ENCODE measurements at places on chromosomes 3 and 15.

DNA sequence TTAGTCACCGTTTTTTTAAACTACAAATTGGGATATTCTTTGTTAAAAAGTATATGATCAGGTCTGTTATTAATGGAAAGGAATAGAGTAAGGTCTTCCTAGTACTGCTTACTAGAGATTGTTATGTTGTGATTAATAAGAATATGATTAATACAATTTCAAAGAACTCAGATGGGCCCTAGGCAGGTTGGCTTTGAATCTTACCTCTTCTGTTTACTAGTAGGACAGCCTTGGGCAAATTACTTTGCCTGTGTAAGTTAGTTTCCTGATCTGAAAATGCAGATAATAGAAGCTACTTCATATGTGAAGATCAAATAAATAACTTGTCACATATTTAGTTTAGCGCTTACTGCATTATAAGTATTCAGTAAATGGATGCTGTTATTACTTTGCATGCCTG, 6.9 kb downstream of the GFM1 start:
- DNase-seq: no peak

GRCh38 chr3:64584179-64584578, 103.6 kb downstream of the ADAMTS9 start:
- no peak for DNase-seq

- DNase-seq: no peak
These were observed 7.5 kb downstream of the GOLIM4 start for GRCh38 chr3:168088106-168088720.

DNA sequence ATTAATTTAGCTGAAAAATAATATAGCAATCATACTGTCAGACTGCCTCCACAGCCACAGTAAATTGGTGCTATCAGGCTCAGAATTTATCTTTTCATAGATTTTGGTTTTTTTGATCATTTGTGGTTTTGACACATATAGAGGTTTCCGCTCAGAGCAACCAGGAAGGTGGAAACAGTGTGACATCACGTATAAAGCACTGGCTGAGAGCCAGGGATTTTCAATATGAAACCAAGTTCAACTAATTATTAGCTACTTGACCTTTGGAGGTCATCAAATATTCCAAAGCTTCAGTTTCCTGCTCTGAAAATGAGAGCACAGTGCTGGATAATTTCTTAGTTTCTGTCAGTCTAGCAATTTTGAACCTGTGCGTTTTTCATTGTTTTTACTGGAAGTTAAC, 433.8 kb upstream of the SUCLG2 start:
- peak; percentile 44 for DNase-seq

GRCh38 chr15:79778378-79778990, 118.3 kb downstream of the MTHFS start:
- DNase-seq: no peak

GRCh38 chr15:57626713-57627440, 35.2 kb downstream of the MYZAP start:
- DNase-seq: no peak

DNA sequence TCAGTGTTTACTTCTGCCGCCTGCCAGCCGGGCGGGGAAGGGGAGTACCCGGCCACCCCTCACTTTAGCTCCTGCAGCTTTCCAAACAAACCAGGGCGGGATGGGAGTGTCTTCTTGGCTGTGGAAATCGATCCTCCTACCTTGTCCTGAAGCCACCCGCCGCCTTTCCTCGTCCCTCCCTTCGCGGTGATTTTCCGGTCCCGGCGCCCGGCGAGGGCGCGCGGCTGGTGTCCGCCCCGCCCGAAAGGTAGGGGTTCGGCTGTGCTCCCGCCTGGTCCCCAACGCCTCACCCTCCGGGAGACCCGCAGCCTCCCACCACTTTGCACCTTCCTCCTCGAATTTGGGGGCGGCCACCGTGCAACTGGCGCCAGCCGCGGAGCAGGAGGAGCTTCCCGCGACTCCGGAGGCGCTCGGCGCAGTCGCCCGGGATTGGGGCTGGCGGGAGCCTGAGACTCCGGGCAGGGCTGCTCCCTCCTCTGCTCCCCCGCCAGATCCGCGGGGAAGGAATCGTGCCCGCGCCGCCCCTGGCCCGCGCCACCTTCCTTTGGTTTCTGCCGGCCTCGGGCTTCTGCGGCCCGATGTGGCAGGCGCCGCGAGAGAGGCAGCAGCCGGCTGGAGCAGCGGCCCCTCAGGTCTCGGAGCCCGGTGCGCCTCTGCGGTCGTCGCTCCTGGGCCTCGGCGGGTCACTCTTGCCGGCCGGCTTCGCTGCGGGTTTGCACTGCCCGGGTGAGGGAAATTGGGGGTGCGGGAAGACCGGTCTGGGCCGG, 30.7 kb upstream of the ST3GAL6 start:
- no peak for DNase-seq

DNA sequence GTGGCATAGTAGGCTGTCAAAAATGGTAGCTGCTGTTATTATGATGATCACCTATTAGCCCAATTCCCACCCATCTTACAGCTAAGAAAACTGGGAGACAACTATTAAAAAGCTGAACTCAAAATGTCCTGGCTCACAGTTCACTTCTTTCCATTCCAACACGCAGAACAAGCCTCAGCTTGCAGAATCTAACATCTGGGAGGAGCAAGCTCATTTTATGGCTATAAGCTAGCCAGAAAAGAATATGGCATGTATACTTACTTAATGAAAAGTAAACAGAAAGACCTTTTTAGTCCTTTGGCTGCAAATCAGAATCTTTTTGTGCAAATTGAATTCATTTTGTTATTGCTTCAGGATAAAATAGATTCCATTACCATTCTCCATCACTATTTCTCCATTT, 34.8 kb upstream of the CFAP20DC start:
- DNase-seq: no peak

GRCh38 chr3:178465260-178466180, 70.7 kb upstream of the KCNMB2 start:
- no peak for DNase-seq

GRCh38 chr3:86563400-86563970, 427.5 kb downstream of the VGLL3 start:
- no peak for DNase-seq

- no peak for DNase-seq
These were observed 151.4 kb downstream of the PLD1 start for GRCh38 chr3:171658841-171659240.

- DNase-seq: no peak
These were observed 5.9 kb downstream of the LRRC28 start for GRCh38 chr15:99257107-99257750.

- DNase-seq: no peak
These were observed 105.4 kb upstream of the CCDC54 start for GRCh38 chr3:107271787-107272387.

- DNase-seq: no peak
These were observed 46.5 kb downstream of the MSL2 start for GRCh38 chr3:136149667-136150066.

GRCh38 chr15:58274885-58275284, 136.7 kb downstream of the AQP9 start:
- no peak for DNase-seq

- no peak for DNase-seq
These were observed 36.4 kb downstream of the CFAP100 start for GRCh38 chr3:126431103-126431534.

- DNase-seq: no peak
These were observed 45.1 kb downstream of the PLXNA1 start for GRCh38 chr3:127027811-127028548.

- no peak for DNase-seq
These were observed 15.5 kb downstream of the PLA1A start for GRCh38 chr3:119613201-119613600.

DNA sequence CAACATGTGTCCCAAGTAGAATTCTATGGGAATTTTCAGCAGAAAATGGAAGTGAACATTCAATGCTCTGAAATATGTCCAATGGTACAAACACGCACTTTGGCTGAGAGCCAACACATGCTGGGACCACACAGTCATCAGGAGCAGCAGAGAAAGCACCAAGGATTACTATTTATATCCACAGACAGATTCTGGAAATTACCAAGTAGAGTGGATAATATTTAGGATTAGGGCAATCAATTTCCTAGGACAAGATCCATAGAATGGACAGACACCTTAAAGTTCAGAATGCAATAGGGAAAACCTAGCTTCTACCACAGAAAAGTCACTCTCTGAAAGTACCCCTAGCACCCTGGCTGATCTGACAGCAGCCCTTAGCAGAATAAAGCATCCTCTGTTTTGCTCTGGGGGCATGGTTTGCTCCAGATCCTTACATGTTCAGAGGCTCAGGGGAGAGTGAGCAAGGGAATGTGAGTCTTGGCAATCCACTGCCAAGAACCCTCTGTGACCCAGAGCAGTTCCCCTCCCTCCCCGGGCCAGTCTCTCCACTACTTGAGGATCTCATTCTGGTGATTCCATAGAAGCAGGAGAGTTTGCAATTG, 206.0 kb upstream of the WNT5A start:
- no peak for DNase-seq

GRCh38 chr3:18066899-18067582, 324.6 kb upstream of the TBC1D5 start:
- DNase-seq: no peak

- DNase-seq: no peak
These were observed 41.5 kb downstream of the PRKCD start for GRCh38 chr3:53202331-53203015.

GRCh38 chr3:74053970-74054516, 429.3 kb upstream of the PDZRN3 start:
- DNase-seq: no peak

GRCh38 chr3:155581579-155581978, 163.3 kb downstream of the PLCH1 start:
- DNase-seq: no peak

DNA sequence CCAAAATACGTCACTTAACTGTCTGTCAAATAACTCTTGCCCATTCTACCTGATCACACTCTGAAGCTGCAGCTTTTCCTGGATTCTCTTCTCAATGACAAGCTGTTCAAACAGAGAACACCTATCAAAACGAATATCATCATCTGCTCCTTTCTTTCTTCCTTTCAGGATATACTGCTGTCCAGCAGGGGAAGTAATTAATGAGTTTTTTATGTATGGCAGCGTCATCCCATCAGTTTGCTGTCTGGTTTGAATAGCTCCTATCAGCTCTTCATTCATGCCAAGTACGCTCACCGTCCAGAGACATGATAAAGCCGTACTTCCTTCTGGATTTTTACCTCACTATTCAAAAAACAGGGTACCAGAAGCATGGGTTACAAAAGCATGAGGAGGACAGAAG, at the start of gene CHRM5:
CHRM5 (plus strand) TSS at position 274 of the 400 bp plus-strand sequence. CDS start 94,221 bp downstream, outside the sequence.
- no peak for DNase-seq
